HTR-8/SVneo (cell line): ENCODE measurements at places on chromosomes 7 and 10.

GRCh38 chr10:74051736-74052342 lies 53.9 kb downstream of the VCL start:
- no peak for DNase-seq

GRCh38 chr10:131856441-131857094 lies 44.2 kb upstream of the PPP2R2D start:
- DNase-seq, result no peak

DNA sequence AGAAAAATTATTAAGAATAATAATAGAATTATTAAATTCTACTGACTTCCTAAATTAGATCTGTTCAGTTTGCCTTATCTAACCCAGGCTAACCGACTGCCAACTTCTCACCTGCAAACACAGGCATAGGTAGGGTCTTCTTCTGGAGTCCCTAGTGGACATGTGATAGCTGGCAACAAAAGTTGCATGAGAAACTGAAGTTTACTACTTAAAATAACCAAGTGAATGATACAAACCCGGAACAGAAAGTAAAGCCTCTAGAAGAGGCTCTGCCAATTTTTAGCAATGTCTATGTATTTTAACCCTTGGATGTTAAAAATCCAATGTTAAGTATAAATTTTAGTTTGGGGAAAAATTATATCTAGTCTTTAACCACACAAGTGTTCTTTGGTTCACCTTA lies 37.6 kb downstream of the NDUFB2 start:
- no peak for DNase-seq

DNA sequence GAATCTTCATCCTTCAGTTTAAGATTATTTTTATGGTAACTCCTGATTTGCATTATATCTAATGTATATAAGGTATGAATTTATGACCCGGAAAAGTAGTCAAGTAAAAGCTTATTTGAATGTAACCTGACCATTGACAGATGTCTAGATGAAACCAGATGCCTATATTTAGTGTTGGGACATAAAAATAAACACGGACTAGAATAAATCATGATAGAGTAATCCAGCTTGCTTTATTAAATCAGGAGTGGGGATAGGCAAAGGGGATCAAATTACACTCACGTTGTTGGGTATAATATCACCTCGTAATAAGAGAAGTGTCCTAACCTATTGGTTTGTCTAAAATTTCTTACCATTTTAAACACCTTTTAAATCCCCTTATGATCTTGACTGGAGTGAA lies 244.6 kb downstream of the AGMO start:
- no peak for DNase-seq

DNA sequence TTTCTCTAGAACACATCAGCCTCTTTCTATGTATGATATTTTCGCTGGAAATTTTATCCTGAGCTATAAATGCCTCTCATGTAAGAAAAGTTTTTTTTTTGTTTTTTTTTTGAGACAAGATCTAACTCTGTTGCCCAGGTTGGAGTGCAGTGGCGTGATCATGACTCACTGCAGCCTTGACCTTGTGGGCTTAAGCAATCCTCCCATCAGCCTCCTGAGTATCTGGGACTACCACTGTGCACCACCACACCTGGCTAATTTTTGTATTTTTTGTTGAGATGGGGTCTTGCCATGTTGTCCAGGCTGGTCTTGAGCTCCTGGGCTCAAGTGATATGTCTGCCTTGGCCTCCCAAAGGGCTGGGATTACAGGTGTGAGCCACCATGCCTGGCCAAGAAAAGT lies 80.4 kb downstream of the ADK start:
- no peak for DNase-seq

GRCh38 chr10:94223702-94224370 lies 138.9 kb downstream of the NOC3L start:
- DNase-seq, result no peak

- DNase-seq, result no peak
These were observed 88.8 kb upstream of the ITGB1 start for GRCh38 chr10:33046792-33047191.

DNA sequence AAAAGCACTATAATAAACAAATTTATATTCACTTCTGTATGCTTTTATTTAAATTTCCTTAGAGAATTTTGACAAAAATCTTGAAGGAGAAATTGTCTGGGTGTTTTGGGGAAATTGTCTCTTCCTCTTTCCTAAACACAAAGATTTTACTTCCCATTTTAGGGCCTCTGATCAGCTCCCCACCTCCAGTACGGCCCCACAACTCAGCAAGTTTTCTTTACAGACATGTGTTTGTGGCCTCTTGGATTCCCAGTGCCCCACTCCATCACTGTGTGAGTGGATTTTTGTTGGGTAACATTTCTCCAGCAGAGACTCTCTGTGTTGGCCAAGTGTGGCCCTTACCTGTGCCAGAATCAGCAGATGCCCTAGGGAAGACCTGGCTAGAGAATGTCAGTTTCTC lies 182.8 kb upstream of the CDC14C start:
- no peak for DNase-seq

- no peak for DNase-seq
These were observed 227.3 kb downstream of the TWIST1 start for GRCh38 chr7:18890134-18890533.

DNA sequence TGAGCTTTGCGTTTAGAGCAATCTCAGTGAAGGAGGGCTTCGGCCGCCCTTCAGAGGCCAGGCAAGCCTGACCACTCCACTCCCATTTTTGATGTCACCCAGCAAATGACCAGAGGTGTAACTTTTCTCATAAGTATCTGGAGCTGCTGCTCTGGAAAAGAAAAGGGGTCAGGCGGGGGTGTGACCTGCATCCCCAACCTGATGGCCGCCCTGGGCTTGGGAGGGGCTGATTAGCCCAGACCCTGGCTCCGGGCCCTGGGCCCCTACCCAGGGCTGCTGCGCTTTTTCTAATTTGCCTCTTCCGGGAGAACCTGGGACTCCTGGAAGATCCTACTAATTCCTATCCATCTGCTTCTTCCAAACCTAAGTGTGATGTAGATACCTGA lies 9.6 kb upstream of the EBF3 start:
- DNase-seq, result no peak

DNA sequence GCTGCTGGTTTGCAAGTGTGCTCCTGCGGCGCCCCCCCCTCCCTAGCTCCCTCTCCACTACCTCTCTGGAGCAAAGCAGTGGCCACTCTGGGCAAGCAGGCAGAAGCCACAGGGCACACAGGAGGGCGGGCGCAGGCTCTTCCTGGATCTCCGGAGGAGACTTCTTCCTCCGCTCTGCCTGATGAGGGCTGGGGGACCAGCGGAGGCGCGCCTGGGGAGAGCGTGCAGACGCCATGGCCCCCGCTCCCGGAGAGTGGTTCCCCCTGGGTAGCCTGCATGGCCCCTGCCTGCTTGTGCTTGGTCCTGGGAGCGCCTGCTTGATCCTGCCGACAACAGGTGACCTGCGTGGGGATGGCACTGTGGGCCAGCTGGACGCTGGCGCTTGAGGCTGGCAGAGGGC lies 29.0 kb downstream of the ANKMY2 start:
- no peak for DNase-seq

- no peak for DNase-seq
These were observed 136.6 kb upstream of the TARP start for GRCh38 chr7:38410056-38410455.

- no peak for DNase-seq
These were observed 32.9 kb downstream of the ENTPD1 start for GRCh38 chr10:95788830-95789229.

DNA sequence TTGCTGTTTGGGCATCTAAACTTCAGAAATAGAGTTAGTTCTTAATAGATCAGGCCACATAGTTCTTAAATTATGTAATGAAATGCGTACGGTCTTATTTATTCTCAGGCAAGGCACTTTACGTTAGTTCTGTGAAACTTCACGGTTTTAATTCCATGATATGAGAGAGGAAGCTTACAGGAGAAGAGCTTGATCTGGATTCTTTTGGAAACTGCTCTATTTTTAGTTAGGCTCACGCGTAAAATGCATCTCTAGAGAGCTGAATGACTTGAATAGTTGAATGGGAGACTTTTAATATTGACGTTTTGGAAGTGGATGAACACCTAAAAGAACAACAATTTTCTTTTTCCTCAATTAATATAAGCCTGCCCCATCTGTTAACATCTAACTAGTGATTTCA lies 71.1 kb downstream of the PRKG1 start:
- DNase-seq, result no peak

GRCh38 chr7:138967159-138967558 lies 14.0 kb downstream of the KIAA1549 start:
- no peak for DNase-seq

GRCh38 chr10:15290671-15291070 lies 80.4 kb downstream of the FAM171A1 start:
- no peak for DNase-seq

GRCh38 chr7:118352867-118353453 lies 128.5 kb downstream of the ANKRD7 start:
- DNase-seq, result no peak

GRCh38 chr10:126895214-126895781 lies 9.9 kb upstream of the DOCK1 start:
- DNase-seq, result no peak

DNA sequence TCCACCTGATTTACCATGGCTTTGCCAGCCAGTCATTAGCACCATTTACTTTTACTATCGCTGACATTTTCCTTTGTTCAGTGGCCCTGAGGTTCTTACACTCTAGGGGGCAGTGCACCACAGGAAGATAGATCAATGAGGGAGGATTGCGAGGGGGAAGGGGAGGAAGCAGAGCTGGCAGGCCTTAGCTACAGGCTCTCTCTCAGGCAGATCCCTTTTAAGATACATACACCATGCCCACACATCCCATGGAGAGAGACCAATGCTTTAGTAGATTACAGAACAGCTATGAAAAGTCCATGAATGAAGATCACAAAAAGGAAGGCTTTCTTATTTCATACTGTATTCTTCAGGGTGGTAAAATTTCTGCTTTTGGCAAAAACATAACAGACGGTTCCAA lies 47.4 kb downstream of the DENND11 start:
- peak; percentile 35 for DNase-seq

DNA sequence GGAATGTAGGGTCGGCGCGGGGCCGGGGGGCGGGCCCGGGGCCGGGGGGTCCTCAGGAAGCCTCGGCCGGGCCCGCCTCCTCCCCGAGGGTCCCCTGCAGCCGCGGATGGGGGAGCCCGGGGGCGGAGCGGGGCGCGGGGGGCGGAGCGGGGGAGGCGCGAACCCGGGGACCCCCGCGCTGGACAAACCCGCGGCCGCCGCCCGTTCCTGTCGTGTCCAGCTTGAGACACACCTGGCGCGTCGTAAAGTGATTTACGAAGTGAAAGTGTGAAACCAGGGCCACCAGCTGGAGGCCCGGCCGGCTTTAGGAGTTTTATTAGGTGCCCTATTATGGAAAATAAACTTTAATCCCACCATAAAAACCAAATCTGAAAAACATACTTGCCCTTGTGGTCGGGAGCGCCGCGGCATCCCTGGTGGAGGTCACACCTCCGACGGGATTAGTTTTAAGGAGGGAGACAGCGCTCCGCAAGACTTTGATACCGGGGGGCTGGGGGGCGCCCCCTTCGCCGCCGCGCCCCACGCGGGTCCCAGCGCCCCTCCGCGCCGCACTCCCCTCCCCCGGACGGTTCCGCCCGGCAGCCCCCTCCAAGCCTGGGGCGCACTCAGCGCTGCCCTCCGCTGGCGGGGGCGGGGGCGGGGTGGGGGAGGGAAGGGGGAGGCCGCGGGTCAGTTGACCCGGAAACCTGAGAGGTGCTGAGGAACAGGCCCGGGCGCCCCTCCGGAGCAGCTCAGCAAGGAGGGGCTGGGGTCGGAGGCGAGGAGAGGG lies 10.3 kb downstream of the MNX1 start:
- no peak for DNase-seq

- DNase-seq, result no peak
These were observed 435.8 kb upstream of the MGMT start for GRCh38 chr10:129030996-129031843.

DNA sequence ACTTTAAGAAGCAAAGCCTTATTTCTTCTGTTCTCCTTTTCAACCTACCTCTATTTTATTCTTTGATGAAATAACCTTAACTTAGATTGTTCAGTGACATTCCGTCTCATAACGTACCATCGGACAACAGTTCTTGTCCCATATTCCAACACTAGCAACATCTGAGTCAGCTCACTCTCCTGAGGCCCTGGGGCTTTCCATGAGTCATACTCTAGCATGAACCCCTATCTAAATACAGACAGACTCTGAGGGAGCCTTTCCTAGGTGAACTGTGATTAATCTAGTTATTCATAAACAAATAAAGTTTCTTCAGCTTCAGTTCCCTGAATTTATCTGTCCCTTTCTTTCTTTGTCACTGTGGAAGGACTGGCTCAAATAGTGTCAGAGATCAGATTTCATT lies 168.7 kb upstream of the LYZL1 start:
- DNase-seq, result peak; percentile 67

DNA sequence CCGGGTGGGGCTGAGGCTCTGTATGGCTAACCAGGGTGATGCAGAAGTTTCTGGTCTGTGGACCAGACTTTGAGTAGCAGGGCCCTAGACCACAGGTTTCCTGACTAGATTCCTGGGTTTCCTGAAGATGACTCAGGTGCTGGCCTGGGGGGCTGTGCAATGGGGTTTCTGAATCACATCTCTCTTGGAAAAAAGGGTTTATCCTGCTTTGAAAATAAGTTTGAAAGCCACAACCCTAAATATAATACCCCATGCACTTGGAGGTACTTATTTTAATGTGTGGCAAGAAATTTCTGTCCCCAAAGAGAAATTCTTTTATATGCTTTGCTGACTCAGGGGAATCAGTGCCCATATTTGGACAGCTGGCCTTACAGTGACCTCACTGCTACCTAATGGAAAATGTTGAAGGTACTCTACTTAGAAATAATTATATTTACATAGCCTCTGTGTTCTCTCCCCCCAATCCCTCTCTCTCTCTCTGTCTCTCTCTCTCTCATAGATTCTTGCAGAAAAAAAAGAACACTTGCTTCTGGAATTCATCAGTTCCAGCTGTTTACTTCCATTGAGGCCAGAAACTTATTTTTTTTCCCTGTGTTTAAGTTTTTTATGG lies 184.4 kb upstream of the LYZL2 start:
- peak; percentile 41 for DNase-seq

DNA sequence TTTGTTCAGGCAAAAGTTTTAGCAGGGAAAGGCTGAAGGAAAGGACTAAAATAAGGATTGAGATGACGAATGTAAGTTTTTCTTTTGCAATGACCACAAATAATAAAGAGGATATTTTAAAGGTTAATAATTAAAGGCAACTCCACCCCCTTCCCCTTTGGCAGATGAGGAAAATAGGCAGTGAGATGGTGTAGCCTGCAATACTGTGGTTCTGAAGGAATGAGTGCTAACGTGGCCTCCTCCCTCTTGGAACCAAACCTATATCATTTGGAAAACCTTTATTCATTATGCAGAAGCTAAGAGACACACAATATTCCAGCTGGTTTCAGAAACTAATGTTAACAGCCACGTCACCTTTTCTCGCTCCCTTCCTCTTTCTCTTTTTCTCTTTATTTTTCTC lies 70.9 kb upstream of the COL1A2 start:
- DNase-seq, result no peak

GRCh38 chr10:95628786-95629185 lies 27.7 kb downstream of the ALDH18A1 start:
- DNase-seq, result no peak

GRCh38 chr10:60350400-60350799 lies 39.3 kb downstream of the ANK3 start:
- no peak for DNase-seq
